CD4-positive, alpha-beta T cell treated with Interleukin-2 at 100 ng/mL for 4 hours (primary cell): ENCODE measurements at places on chromosomes 7 and 10.

- DNase-seq, result peak; percentile 55
Observed at GRCh38 chr10:6173203-6173602, 29.5 kb upstream of the PFKFB3 start.

- DNase-seq, result no peak
Observed at GRCh38 chr7:101985903-101986734, 168.7 kb downstream of the CUX1 start.

DNA sequence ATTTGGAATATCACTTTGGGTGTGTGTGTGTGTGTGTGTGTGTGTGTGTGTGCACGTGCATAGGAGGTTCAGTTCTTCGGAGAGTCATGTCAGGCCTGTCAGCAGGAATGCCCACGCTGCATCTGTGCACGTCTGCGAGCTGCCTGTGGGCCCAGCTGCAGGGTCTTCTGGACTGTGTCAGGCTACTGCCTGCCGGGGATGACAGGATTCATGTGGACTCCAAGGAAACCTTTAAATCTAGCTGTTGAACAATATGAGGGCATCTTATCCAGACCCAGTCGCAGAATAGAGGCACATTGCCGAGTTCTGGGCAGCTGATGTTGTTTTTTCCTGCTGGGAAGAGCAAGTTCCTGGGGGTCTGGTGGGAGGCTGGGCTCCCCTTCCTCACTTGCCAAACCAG, 19.0 kb downstream of the AQP1 start:
- DNase-seq, result no peak

DNA sequence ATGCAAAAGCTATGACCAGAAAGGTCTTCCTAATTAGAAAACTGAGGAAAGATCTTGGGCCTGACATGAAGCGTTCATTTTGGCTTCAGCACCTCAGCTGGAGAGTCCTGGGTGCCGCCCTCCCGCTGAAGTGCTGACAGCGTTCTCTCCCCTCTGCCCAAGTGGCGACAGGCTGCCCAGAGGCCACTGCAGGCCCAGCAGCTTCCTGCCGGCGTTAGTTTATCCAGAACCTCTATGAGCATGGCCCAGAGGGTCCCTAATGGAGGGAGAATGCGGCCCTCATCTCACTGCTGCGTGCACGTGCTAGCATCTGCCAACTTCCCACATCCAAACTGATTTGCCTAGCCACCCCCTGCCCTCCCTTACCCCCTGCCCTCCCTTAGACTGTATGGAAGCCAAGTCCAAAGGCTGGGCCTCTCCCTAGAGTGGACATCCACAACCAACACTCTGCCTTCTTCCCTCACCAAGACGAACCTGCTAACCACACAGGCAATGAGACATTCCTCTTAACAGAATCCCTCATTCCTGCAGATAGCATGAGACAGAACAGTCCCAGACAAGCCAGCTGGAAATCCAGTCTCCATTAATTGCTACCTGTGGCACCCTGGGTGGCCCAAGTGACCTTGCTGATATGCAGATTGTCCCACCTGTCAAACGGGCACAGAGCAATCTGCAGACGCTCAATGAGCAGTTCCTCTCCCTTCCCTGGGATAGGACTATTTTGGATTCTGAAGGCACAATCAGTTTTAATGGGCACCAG, 108.4 kb downstream of the C10orf90 start:
- DNase-seq, result no peak

GRCh38 chr7:24504040-24504439, 69.2 kb upstream of the PALS2 start:
- DNase-seq, result no peak

DNA sequence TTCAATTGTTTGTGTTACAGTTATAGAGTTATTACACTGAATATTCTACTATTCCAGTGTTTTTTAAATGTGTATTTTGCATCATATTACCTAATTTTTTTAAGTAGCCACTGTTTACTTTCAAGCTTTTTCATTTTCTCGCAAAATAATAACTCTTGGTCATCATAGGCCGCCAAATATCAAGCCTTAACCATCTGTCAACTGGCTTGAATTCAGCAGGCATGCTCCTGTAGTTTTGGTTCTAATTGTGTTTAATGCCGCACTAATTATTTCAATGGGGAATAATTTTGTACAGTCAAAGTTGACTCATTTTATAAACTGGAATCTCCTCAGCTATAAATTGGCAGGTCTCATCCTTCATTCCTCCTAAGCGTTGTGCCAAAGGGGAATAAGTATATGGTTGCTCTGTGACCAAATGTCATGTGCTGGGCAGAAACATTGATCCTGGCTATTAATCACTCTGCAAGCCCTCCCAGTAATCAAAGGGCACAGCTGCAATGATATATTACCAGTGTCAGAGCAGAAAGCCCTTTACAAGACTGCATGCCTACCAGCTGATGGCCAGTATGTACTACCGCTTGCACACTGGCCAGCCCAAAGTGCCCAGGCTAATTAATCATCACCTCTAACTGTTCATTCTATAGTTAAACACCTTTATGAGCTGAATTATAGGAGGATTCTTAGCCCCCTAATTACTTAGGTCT, 74.8 kb downstream of the SKAP2 start:
- no peak for DNase-seq

- DNase-seq, result no peak
Observed at GRCh38 chr7:144403649-144404061, at the start of gene NOBOX. Gene NOBOX (minus strand): TSS chr7:144403693.

DNA sequence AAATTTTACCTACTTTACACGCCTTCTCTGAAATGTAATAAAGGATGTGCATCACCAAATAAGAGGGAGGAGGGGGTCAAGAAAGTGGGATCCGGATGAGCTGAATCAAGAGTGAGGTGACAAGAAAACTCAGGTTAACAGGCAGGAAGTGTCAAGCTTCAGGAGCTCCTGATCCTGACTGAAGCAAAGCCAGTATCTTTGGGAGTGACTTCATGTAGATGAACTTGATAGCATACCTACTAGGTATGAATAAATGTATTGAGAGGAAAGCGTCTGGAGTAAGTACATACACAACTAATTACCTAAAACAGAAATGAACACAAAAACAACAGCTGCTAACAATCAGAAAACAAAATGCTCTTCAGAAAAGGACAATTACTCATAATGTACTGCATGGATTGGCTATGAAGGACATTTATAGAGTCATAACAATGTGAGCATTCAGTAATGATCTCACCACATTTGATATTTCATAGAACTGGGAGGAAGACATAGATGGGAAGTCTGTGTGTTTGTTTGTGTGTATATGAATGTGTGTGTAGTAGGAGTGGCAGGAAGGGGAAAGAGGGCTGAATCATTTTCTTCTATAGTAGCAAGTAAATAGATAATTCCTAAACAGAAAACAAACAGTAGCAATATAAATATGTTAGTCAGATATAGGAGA, 29.4 kb downstream of the PRKG1 start:
- DNase-seq, result no peak

DNA sequence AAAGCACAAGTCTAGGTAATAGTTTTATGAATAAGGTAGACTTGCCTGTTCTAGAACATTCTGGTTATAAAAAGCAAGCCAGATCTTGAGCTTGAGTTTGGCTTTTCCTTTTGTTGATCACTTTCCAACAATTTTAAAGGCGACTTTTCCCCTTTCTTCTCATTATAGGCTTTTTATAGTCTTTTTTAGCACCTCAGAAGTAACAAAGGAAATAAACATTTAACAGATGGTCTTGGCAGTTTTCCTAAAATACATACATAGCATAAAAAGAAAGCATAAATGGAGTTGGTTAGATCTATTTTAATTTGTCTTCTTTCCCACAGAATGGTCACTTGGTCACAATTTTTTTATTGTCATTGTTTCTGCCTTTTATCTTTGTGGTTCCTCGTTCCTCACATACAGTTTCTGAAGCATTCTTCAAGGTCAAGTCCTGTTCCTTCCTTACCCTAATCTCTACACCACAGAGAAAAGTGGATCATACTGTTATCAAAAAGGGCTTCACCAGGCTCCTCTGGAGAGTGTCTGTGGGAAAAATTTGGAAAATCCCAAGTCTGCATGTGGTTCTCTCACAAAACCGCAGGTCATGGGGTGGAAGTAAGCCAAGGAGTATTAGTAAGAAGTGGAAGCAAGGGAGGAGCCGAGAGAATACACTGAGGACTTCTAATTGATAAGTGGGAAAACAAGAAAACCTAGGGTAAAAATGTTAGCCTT, 31.3 kb downstream of the THNSL1 start:
- no peak for DNase-seq
